ENCODE measurements at places on chromosomes 2 and 18.

DNA sequence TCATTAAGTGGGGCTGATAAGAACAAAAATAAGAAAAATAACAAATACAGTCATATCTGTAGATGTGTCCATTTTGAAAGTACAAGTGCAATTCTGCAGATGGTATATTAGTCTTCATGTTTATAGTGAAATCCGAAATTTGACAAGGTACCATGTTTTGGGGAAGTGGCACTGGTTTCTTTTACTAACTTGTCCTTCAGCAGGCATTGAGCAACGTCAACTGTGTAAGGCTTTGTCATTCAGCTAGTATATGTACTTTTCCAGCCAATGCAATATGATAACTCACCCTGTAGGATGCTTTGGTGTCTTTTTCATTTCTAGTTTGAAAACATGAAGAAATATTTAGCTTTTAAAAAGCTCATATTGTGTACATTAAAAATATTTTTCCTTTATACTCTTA, 139.9 kb downstream of the MCFD2 start:
- no peak for DNase-seq

DNA sequence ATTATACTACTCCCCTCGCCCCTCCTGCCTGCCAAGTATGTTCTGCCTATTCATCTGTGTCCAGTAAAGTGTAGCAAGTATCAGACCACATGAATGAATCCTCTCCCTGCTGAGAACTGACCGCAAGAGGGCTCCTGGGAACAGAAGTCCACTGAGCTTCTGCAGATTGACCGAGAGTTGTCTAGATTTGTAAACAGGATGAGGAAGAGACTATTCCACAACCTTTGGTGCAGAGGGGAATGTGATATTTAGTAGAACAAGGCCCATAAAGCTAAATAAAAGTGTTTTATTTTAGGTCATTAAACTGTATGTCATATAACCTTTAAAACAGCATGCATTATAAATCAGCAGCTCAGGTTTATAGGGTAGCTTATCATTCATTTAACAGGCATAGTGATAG, 377.0 kb downstream of the DCC start:
- DNase-seq, result no peak

DNA sequence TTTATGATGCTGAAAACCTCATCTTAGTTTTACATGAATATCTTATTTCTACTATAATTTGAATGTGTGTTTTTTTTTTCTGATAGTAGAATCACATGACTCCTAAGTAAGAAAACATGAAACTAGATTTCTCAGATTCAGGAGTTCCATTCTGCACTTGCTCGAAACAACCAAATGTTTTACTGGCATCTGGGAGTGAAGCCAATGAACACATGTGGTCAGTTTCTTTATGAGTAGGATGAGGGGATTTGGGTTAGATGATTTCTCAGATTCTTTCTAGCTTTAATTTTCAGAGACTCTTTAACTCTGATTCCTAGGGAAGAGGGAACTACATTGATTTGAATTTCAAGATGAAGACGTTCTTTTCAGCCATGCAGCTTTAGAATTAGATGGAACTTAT, 225.0 kb upstream of the NT5C1B start:
- DNase-seq, result no peak

DNA sequence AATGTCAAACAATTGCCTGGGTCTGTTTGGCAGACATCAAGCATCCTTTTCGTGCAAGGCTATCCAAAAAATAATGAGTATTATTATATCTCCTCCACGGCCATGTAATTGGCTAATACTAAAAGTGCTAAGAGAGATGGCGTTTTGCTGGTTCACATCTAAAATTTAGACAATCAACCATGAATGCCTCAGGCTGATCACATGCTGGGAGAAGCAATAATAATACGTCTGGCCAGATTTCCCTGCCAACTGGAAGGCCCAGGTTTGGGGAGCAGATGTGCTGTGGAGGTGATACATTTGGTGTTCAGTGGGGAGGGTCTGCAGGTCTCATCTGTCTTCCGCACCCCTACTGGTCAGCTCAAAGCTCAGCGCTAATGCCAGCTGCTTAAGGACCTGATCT, 60.3 kb upstream of the CREB1 start:
- no peak for DNase-seq

DNA sequence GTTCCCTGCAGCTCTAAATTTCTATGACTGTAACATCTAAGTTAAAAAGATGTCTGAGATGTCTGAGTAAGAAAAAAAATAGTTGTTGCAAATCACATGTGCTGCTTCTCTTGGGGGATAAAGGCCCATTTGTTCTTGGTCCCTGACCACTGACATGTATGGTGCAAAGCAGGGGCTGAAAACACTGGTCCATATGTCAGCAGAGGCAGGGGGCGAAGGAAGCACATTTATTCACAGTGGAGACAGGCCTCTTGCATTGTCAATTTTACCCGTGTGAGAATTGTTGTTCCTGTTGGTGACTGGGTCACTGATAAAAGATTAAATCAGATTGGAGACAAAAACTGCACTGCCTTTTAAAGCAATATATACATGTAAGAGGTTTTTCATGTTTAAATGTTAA, 38.8 kb downstream of the PRKCE start:
- DNase-seq, result no peak

GRCh38 chr2:138777996-138778395, 2.2 kb downstream of the NXPH2 start:
- DNase-seq, result no peak

DNA sequence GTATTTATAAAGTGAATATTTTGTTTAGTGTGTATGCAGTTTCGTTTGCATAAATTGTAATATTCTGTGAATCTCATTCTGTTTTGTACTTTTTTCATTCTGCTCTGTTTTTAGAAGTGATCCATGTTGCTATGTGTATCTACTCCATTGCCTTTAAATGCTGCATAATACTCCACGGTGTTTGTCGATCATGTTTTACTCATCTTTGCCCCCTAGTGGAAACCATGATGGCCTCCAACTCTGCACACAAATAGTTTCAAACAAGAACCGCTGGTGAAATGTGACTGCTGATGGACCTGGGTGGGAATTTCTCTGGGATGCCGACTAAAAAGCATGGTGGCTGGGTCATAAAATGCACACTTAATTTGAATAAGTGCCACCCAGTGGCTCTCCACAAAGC, 32.0 kb upstream of the SKOR2 start:
- DNase-seq, result no peak

- DNase-seq, result no peak
Observed at GRCh38 chr2:213691351-213691750, 407.1 kb downstream of the SPAG16 start.

GRCh38 chr2:213016984-213017351, 134.4 kb downstream of the IKZF2 start:
- no peak for DNase-seq

DNA sequence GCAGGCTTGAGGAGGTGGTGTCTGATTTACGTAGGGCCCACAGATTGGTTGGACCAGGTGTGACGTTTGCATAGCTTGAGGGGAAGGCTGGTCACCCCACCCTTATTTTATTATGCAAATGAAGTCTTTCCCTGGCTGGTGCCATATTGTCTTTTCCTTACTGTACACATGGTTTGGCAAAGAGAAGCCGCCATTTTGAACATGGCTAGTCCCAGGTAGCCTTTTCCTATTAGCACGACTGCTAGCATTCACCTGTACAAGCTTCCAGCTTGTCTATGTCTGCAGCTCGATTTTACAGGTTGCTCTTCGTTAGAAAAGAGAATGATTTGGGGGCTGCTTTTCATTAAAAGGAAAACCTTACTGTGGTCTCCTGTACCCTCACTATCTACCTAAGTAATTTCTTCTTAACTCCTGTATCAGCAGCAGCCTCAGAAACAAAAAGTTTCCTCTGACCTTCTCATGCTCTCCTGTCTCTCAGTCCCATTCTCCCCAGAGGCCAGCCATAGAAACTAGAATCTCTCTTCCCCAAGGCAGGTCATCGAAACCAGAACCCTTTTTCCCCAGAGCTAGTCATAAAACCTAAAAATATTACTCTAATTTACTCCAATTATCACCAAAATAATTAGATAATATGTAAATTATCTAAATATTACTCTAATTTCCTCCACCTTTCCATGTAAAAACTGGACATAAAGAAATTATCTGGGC, 151.8 kb downstream of the B3GNT2 start:
- DNase-seq, result no peak

DNA sequence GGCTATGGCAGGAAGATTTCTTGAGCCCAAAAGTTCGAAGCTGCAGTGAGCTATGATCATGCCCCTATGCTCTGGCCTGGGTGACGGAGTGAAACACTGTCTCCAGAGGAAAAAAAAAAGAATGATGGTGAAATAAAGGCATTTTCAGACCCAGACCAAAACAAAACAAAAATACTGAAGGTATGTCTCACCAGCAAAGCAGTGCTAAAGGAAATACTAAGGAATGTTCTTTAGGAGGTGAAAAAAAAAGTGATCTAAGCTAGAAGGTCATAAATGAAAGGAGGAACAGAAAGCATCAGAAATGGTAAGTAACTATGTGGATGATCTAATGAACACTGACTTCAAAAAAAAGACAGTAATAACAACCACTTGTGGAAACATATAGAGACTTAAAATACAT, 18.7 kb downstream of the SS18 start:
- DNase-seq, result no peak

DNA sequence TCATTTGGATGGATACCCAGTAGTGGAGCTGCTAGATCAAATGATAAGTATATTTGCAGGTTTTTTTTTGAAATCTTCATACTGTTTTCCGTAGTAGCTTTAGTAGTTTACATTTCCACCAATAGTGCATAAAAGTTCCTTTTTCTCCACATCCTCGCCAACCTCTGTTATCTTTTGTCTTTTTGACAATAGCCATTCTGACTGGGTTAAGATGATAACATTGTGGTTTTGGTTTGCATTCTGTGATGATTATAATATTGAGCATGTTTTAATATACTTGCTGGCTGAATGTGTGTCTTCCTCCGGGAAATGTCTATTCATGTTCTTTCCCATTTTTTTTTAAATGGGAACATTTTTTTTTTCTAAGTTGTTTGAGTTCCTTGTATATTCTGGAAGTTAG, 260.0 kb downstream of the GULP1 start:
- no peak for DNase-seq

GRCh38 chr2:135320465-135321355, 210.3 kb downstream of the ZRANB3 start:
- no peak for DNase-seq

DNA sequence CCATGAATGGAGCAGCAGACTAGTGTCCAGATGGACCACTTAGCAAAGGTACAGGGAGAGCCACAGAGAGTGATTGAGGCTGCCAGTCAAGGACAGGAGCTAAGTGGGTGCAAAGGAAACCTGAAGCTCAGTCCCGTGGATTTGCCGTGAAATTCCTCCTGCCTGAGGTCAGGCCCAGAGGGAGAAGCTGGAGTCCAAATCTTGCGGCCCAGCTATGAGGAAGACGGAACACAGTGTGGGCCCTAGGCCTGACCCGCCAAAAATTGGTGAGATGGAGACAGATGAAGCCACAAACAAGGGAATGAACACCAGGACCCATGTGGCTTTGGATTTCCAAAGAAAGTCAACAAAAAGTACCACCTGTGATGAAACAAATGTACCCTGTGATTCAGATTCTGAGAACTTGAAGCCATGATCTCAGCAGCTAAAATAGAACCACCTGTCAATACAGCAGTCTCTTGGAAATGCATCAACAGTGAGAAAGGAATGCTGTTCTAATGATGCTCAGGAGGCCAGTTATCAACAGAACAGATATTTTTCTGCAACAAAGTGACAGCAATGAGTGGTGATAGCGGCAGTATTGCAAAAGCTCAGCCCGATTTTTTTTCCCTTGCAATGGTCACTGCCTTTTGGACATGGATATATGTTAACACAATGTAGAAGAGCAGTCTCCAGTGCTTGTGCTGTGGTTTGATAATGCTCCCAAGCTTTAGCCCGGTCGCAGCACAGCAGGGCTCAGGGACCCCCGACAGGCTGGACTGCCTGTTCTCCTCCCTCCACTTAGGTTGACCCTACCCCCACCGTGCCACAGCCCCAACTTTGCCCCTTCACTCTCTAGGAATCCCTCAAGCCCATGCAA, 10.7 kb downstream of the COL6A3 start:
- no peak for DNase-seq

- no peak for DNase-seq
Observed at GRCh38 chr2:219522111-219523030, 8.1 kb downstream of the ASIC4 start.

DNA sequence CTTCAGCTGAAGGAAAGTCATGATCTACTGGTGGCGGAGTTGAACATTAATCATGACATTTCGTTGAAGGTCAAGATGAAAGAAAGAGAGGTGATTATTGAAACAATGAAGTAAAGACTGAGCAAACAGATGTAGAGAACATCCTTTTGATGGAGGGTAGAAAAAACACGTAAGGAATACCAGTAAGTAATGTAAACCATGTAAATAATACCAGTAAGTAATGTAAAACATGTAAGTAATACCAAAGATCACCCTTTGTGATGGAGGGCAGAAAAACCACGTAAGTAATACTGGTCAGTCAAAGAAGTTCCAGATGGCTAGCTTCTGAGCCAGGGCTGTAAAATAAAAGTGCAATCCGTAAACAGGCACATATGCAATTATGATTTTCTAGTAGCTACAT, 1387.7 kb downstream of the SUCLG1 start:
- no peak for DNase-seq

DNA sequence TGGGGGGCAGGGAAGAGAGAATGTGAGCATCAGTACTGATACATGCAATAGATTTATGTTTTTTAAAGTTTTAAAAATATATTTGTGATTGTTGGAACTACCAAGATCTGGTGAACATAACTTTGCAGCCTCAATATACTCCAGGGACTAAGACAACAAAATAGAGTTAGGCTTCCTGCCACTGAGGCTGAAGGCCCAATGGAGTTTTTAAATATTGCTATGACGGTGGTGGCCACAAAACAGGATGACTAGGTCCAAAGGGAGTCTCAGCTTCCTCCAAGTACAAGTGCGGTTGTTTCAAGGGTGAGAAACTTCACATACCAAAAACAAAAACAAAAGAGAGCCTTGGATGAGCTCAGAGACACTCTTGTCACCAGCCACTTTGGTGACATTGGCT, 72.9 kb downstream of the CCBE1 start:
- DNase-seq, result no peak

DNA sequence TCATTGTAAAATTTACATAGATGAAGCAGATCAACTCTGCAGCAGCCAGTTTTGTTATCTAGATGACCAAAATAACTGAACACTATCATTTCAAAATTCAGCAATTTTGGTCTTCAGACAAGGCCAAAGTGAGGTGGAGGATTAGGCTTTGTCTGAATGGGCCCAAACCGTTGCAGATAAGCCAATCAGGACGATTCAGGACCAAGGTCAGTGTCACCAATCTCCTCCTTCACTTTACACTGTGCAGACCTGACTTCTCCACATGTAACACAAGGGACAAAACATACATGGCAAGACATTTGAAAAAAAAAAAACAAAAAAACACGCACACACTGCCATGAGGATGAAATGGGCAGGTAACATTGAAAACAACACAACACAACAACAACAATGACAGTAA, 211.2 kb downstream of the NAPG start:
- DNase-seq, result no peak
